ENCODE measurements at places on chromosomes 1 and 21. TPM values are rescaled to one million over a fixed set of nuclear protein-coding genes. Genes with fewer than 3 reads are reported as not detected.

SMCP gene
- total RNA-seq = not detected

TRABD2B gene
- 0.36 TPM for total RNA-seq

SH3BGR gene
- 1.8 TPM for total RNA-seq

COL9A2 gene
- 8.3 TPM for total RNA-seq

OSCP1 gene
- 17.1 TPM for total RNA-seq

EPS8L3 gene
- not detected for total RNA-seq

NBPF19 gene
- 20.5 TPM for total RNA-seq

FAM78B gene
- 11.6 TPM for total RNA-seq

OR2AJ1 gene
- total RNA-seq = 0.36 TPM

ESPN gene
- total RNA-seq = 0.18 TPM

PIGR gene
- 3.5 TPM for total RNA-seq

CATSPER4 gene
- total RNA-seq = 0.18 TPM

ADAMTS1 gene
- total RNA-seq = 13.0 TPM

C1QTNF12 gene
- 0.45 TPM for total RNA-seq

SMIM1 gene
- total RNA-seq = 1.7 TPM

SLC45A1 gene
- total RNA-seq = 4.2 TPM

LCK gene
- total RNA-seq = 0.64 TPM

ANKRD35 gene
- total RNA-seq = 0.73 TPM

SAMSN1 gene
- 3.8 TPM for total RNA-seq

NPHS2 gene
- not detected for total RNA-seq

Data from cerebellum (tissue), 4 donors.